ELF-1 (cell line): ENCODE measurements at places on chromosomes 3 and 15.

DNA sequence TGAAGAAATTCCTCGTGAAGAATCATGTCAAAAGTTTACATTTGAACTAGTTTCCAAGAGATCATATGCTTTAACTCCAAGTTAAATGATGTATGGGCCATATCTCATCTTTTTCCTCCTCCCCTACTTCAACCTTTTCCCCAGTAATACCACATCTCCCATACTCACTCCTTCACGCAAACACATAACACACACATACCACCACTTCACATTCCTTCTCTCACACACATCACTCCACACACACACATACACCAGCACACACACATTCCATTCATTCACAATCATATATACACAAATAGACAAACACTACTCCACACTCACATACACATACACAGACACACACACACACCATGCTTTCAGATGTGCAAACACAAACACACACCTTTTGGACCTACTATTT is 769.0 kb upstream of the NR2F2 start:
- no peak for DNase-seq

DNA sequence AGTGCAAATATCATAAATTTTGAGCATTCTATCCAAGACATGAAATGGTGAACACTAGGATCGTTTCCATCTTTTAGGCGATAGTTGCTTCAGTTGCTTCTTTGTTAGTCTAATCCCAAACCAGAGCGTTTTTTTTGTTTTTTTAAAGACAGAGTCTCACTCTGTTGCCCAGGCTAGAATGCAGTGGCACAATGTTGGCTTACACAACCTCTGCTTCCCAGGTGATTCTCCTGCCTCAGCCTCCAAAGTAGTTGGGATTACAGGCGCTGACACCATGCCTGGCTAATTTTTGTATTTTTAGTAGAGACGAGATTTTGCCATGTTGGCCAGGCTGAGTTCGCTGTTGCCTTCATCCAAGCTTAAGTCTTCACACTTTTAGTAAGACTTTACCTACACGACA is 265.3 kb downstream of the SHQ1 start:
- no peak for DNase-seq

GRCh38 chr3:45985532-45986302 is 9.9 kb downstream of the FYCO1 start:
- DNase-seq = no peak

- DNase-seq = no peak
Observed at GRCh38 chr3:46926871-46927717, 49.5 kb downstream of the CCDC12 start.

DNA sequence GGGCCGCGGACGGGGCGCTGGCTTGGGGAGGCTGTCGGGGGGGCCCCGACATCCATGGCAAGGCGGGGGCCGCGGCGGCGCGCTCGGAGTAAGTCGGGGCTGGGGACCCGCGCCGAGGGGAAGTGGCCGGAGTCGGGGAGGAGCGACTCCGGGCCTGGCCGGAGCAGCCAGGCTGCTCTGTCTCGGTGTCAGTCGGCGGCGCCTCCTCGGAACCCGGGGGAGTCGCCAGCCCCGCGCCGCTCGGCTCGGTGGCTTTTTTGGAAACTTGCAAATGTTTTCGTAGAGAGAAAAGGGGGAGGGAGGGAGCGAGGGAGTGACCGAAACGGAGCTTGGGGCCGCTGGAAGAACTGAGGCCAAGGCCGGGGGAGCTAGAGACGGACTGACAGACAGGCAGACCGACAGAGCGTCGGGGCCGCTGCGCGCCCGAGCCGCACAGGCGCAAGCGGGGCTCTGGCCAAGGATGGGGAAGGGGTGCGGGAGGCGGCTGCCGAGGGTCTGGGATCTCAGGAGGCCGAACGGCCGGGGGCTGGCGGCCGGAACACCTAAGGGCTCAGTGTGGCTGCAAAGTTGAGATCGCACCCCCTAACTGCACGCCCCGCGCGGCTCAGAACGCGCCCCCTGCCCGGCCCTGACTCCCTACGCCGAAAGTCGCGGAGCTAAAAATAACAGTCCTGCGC is 5.0 kb downstream of the PTH1R start:
- peak; percentile 76 for DNase-seq

DNA sequence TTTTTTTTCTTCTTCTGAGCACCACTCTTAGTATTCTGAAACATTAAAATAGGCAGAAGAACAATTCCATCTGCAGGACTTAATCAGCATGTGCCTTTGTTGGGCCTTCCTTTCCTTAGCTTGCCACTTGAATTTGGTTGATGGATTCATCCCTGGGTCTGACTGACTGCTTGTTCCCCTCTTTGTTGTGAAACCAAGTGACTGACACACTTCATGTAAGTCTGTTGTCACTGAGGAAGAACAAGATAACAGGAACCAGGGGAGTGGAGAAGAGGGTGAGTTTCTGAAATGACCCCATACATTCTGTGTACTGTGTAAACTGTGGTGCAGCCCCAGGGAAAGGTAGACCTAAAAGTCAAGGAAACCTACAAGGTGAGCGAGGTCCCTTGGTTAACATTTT is 188.7 kb upstream of the TBC1D5 start:
- DNase-seq = no peak

GRCh38 chr3:196604548-196604947 is 34.9 kb upstream of the NRROS start:
- DNase-seq = no peak

DNA sequence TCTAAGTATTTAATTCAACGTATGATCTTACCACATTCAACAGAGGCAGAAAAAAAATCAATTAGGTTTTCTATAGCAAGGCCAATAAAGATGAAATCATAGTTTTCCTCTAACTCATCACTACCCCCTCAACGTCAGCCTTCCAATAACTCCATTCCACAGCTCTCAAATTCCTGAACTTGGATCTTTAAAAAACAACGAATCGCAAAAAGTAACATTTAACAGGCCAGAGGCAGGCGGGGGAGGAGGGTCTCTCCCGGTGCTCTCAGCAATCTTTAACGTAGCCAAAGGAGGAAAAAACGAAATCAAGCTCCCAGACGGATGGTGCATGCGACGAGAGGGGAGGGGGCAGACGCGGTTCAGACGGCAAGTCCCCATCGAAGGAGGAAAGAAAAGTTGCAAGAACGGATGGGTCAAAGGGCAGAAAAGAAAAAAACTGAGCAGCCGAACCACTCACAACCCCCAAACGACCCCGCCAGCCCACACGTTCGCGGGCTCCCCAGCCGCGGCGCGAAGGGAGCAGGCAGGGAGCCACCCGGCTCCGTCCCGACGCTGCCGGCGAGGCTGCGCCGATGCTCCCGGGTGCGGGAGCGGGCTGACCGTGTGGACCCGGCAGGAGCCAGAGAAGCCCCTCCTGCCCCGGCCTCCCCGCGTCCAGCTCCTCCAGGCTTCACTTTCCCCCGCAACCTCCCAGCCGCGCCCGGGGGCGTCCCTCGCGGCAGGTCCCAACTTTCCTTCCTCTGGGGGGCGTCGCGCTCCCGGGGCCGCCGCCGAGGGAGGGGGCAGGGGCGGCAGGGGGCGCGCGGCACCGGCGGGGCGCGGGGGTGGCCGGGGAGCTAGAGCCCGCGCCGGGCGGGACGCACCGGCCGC is 703 bp downstream of the PEAK1 start:
- peak; percentile 58 for DNase-seq

DNA sequence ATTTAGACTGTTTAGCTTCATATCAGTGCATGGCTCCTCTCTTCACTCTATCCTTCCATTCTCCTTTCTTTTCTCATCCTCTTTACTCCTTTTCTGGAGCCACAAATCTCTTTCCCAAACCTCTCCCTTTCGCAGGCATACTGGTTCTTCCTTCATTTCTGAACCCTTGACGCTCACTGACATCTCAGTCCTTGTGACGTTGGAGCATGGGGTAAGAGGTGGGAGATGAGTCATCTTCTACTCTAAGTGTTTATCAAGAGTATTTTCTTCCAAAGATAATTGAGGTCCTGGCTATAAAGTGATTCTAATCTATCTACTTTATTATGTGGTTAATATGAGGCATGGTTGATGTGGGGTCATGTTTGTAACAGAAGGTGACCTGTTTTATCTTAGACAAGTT is 414.2 kb downstream of the AGBL1 start:
- DNase-seq = no peak

- no peak for DNase-seq
Observed at GRCh38 chr3:56621681-56622080, 61.4 kb downstream of the TASOR start.

DNA sequence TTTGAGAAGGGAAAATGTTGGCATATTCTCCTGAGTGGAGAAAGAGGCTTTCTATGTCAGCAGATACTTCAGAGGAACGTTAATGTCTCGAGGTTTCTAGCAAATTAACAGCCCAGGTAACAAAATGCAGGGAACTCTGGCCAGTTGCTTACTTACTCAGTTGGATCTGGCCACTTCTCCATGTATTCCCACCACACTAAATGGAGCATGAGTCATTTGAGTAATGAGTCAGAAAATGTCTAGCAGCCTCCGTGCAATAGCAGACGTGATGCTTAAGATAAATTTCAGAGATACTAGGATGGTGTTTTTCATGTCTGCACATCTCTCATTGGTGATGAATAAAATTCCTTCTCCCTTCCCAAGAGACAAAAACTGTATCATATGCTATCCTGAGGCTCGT is 671.5 kb downstream of the FHIT start:
- DNase-seq = no peak

GRCh38 chr15:50556642-50557371 is 10.3 kb upstream of the USP50 start:
- no peak for DNase-seq

GRCh38 chr3:67384016-67384415 is 270.4 kb downstream of the SUCLG2 start:
- no peak for DNase-seq

- peak; percentile 74 for DNase-seq
Observed at GRCh38 chr15:79431636-79432344, at the start of gene MINAR1. Gene MINAR1 (plus strand): TSS chr15:79432336. CDS start chr15:79456148, 23,812 bp downstream.

DNA sequence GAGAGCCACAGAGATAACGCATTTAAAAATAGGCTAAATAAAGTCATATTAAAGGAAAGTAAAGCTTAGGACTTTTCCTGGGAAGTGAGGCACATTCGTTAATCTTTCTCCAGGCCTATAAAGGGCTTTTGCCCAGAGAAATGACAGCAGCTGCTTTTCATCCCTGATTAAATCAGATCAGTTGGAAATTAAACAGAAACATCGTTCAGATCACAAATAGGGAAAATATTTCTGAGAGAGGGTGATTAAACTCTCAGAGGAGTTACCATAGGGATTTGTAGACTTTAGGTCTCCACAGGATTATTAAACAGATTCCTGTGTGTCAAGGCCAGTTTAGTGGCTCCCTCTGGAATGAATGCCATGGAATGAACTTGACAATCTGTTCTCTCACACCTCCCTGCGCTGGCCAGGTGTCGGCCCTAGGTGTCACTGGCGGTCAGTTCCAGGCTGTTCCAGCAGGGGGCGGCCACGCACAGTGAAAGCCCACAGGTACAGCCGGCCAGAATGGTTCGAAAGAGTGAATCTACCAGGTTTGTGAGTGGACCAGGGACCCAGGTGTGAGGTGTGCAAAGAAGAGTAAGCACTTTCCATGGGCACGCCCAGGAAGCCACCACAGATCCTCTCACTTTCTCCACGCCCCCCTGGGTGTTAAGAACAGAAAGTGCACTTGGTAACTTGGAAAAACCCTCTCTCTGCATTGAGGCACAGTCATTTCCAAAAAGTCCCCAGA is 253.0 kb upstream of the RASGRP1 start:
- DNase-seq = peak; percentile 90

DNA sequence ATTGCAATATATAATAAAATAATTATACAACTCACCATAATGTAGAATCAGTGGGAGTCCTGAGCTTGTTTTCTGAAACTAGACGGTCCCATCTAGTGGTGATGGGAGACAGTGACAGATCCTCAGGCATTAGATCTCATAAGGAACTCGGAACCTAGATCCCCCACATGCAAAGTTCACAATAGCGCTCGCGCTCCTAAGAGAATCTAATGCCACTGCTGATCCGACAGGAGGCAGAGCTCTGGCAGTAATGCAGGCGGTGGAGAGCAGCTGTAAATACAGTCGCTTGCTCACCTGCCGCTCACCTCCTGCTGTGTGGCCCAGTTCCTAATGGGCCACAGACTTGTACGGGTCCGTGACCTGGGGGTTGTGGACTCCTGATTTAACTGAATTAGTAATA is 87.8 kb downstream of the P3H2 start:
- DNase-seq = peak; percentile 62

DNA sequence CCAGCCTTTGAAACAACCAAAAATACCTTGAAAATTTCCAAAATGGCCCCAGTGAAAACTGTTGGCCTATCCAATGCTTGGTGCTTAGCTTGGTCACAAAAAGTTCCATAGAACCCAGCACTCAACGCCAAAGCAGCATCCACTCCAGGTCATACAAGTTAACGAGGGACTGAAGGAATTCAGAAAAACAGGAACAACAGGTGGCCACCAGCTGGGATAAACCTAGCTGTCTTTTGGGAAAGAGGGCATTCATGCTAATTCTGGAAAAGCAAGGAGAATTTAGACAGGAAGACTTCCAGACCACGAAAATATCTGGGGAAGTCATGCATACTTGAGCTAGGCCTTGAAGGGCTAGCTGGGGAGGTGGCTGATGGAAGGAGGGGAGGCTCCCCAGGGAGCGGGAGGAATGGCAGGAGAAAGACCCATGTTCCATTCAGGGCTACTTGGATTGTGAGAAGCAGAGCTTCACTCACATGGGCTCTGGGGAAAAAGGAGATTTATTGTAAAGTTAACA is 28.6 kb downstream of the COLQ start:
- DNase-seq = no peak

GRCh38 chr3:56751056-56751707 is 50.6 kb downstream of the ARHGEF3 start:
- DNase-seq = no peak

DNA sequence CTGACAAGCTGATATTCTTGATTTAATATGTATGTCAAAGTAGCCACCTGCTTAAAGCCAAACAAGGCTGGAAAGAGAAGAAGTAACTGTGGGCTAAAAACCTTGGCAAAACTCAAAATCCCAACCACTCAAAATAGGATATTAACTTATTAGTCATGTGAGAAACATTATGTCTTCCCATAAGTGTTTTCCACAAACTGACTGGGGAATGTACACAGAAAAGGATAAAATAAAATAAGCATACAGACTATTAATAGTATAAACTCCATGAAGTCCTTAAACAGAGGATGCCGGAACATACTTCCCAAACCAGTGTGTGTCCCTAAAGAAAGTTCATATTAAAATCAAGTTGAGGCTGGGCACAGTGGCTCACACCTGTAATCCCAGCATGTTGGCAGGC is 263.7 kb upstream of the THBS1 start:
- no peak for DNase-seq

DNA sequence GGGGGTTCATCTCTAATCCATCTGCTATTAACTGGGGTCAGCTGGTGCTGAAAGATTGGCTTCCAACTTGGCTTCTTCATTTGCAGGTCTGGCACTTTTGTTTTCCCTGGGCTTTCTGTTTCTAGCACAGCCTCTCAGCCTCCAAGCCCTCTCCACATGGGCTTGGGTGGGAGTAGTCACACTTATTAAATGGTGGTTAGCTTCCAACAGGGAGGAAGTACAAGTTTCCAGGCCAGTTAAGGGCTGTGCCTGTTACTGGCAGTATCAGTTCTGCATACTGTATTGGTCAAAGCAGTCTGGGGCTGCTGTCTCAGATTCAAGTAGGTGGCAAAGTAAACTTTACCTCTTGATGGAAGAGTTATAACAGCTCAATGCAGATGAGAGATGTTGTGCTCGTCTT is 627.1 kb upstream of the CCDC54 start:
- DNase-seq = peak; percentile 3

- no peak for DNase-seq
Observed at GRCh38 chr3:153503873-153504272, 341.8 kb downstream of the RAP2B start.
